C1 segment of cervical spinal cord (tissue), 14 donors: ENCODE measurements at places on chromosomes 12 and 14.

GRCh38 chr14:89447182-89447944 is 30.3 kb upstream of the FOXN3 start:
- no peak for DNase-seq

GRCh38 chr12:66962290-66962689 is 283.4 kb upstream of the GRIP1 start:
- no peak for DNase-seq

GRCh38 chr12:91538418-91538817 is 355.8 kb upstream of the DCN start:
- no peak for DNase-seq

GRCh38 chr12:83042441-83043200 is 355.9 kb downstream of the TMTC2 start:
- DNase-seq, result no peak

DNA sequence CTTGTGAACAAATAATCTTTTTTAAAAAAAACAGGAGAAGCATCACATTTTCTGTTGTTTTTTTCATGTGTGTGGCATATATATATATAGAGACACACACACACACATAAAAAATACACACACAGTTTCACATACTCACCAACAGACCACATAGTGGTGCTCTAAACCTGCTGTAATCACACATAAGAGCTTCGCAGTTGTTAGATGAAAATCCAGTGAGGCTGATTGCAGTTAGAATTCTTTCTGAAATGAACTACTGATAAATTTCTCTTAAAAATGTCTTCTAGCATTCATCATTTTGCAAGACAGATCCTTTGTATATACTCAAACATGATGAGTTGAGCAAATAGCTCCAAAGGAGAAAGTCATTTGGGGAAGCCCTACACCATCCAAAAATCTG is 434.3 kb upstream of the STXBP6 start:
- DNase-seq, result no peak

GRCh38 chr14:43706900-43707299 is 800.2 kb downstream of the FSCB start:
- DNase-seq, result no peak

DNA sequence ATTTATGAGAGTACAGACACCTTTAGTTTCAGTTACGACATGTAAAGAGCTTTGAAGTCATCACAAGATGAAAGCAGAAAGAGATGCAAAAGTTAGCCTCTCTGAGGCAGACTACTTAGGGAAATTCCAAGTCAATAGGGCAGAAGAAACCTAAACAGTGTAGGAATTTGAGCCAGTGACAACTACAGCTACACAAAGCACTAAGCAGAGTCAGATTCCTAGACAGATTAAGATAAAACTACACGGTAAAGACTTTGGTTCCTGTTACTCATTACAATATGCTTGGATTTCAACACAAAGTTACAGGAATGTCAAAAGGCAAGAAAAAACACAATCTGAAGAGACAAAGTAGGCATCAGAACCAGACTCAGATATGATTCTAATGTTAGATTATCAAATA is 1302.3 kb downstream of the FSCB start:
- DNase-seq, result no peak

DNA sequence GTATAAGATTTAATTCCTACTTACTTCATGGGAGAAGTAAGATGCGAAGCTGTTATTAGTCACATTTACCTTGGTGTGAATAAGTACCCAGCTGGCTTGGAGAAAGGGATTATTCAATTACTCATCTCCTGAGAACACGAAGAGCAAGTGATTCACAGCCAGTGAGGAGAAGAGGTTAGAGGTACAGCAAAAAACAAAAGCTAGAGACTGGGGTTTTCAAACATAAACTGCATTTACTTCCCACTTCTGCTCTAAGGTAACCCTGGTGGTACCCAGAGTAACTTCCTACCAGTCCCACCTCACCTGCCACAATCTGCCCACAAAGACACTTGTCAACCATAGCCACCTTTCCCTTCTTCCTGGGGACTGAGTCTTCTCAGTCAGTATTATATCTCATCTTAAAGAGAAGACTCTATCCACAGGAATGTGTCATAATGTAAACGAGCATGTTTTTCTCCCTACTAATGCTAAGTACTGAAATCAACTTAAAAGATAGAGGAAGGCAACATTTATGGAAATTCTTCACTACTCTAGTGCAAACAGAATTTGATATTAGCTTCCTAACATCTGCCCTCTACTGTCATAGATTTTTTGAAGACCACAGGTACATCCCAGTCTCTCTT is 6.0 kb upstream of the IL22 start:
- no peak for DNase-seq

GRCh38 chr14:100105357-100106169 is 40.3 kb downstream of the EVL start:
- DNase-seq, result no peak

GRCh38 chr14:97592341-97592980 is 795.3 kb downstream of the VRK1 start:
- DNase-seq, result no peak

DNA sequence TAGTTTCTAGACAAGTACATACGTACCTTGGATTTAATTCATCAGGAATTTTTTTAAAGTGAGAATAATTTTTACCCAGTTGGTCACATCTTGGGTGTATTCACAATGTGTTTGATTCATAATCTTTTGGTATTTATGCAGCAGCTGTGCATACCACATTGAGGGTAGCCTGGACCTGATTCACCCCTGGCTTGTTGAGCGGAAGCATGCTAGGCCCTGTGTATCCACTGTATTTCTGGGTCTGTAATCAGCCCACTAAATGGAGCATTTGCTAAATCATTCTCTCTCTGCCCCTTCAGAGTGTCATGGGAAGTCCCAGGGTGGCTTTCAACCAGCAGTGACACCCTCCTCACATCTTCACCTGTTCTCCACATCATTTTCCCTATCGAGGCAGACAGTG is 203.8 kb upstream of the RGS6 start:
- DNase-seq, result no peak

- no peak for DNase-seq
Measured at GRCh38 chr12:122081697-122082221, 3.2 kb downstream of the MLXIP start.

DNA sequence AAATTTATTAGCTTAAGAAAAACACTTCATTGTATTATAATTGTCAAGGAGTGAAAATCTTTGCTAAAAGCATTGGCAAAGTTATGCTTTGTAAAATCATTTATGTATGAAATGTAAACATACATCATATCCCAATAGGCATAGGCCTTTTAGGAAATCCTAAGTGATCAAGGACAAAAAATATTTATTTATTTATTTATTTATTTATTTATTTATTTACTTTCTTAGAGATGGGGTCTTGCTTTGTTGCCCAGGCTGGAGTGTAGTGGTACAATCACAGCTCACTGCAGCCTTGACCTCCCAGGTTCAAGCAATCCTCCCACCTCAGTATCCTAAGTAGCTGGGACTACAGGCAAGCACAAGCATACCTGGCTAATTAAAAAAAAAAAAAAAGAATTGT is 32.0 kb upstream of the DLGAP5 start:
- DNase-seq, result no peak

GRCh38 chr14:32939254-32940065 is 781 bp downstream of the NPAS3 start:
- no peak for DNase-seq

GRCh38 chr12:57929092-57929830 is 12.1 kb upstream of the ATP23 start:
- no peak for DNase-seq

DNA sequence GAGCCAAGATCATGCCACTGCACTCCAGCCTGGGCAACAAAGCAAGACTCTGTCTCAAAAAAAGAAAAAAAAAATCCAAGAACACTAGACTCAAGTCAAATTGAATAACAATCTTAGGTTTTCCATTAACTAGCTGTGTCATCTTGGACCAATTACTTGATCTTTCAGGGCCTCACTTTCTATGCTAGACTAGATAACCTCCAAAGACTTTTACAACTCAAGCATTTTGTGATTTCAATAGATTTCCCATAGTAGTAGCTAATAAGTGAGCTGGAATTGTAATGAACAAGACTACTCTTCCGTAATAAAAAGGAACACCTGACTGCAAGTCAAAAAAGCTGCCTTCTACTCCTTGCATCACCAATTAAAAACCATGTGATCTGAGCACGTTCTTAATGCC is 127.0 kb upstream of the SSTR1 start:
- no peak for DNase-seq

- no peak for DNase-seq
Measured at GRCh38 chr12:104387190-104387589, 69.6 kb upstream of the CHST11 start.

GRCh38 chr14:78519863-78520262 is 349.7 kb downstream of the NRXN3 start:
- no peak for DNase-seq

GRCh38 chr12:63976902-63977395 is 132.4 kb downstream of the SRGAP1 start:
- DNase-seq, result no peak
